ENCODE measurements at places on chromosomes 13 and 19.
A peak's percentile ranks its signal among the peaks of the same experiment; 100 is the strongest.

DNA sequence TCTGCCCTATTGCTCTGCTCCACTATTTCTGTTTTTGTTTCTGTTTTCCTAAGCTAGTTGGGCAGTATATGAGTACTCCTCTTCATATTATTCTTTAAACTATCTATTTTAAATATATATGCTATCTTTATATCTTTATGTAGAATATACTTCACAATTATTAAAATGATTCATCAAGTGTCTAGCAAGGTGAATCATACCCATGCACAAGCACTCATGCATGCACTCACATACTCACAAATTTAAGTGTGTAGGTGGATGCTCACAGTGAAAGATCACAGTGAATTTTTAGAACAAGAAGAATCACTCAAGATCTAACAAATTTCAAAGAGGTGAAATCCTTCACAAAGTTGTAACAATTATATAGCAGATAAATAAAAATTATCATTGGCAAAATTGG, 435.6 kb upstream of the SLITRK5 start:
- no peak for DNase-seq

DNA sequence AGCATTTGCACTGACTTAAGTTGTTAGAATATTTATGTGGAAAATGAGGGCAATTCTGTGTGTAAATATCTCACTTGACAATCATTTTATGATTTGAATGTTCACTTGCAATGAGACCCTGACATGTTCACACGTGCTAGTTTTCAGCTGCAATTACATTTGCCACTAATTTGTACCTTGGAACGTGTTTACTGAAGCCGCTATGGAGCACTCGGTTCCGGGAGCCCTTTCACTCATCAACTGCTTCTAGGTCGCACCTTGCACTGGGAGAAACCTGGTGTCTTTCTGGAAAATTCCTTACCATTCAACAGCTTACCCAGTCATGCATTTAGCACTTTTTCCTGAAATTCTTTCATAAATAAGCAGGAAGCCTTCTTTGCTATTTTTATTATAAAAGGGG, 229.6 kb downstream of the ZIC5 start:
- DNase-seq: no peak

DNA sequence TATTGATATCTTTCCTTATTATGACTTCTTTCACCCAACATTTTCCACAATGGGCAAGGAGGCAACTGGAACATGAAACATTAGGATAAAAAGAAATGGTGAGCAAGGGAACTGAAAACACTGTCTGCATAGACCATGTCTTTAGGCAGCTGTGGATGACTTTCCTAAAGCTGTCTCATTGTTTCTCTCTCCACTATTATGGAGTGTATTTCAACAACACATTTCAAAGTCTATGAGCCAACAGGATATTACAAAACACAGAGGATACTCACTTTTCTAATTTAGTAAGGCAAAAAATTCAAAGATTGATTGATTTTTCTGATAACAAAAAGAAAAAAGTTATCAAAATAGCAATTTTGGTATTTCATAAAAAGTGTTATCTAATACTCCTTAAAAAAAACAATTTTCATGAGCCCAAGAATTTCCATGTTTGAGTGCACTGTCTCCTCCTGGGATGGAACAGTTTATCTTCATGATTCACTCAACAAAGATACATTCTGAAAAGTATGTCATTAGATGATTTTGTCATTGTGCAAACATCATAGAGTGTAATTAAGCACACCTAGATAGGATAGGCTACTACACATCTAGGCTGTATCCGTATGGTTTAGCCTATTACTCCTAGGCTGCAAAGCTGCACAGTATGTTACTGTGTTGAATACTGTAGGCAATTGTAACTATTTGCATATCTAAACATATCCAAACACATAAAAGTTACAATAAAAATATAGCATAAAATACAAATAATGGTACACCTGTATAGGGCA, 1568.4 kb downstream of the SLITRK5 start:
- no peak for DNase-seq

- no peak for DNase-seq
These were observed 164.7 kb downstream of the KCNRG start for GRCh38 chr13:50179977-50180376.

GRCh38 chr19:18749362-18750231, 41.5 kb downstream of the COMP start:
- no peak for DNase-seq

- DNase-seq: no peak
These were observed 9.4 kb downstream of the ARGLU1 start for GRCh38 chr13:106558527-106558926.

GRCh38 chr19:49103331-49104085, 10.7 kb upstream of the LIN7B start:
- no peak for DNase-seq

GRCh38 chr13:37385956-37386670, 212.5 kb downstream of the POSTN start:
- DNase-seq: no peak

DNA sequence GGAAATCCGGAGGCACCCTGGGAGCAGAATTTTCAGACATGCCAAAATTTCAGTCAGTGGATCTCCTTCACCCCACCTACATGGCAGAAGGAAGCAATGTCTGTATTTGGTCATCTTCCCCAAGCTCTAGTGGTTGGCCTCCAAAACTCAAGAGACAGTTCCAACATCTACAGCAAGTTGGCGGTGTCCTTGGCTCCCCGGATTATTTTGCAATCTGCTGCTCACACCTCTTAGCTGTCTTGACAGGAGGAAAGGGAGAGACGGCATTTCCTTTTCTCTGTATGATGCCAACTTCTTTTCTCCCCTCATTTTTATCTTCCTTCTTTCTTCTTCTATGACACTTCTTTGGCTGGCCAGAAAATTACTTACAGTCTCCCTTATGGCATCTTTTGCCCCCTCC, 159.9 kb downstream of the SUCLA2 start:
- no peak for DNase-seq

- DNase-seq: no peak
These were observed 16.1 kb upstream of the ABCC4 start for GRCh38 chr13:95317039-95317989.

- DNase-seq: no peak
These were observed 38.6 kb downstream of the LYL1 start for GRCh38 chr19:13064092-13064489.

DNA sequence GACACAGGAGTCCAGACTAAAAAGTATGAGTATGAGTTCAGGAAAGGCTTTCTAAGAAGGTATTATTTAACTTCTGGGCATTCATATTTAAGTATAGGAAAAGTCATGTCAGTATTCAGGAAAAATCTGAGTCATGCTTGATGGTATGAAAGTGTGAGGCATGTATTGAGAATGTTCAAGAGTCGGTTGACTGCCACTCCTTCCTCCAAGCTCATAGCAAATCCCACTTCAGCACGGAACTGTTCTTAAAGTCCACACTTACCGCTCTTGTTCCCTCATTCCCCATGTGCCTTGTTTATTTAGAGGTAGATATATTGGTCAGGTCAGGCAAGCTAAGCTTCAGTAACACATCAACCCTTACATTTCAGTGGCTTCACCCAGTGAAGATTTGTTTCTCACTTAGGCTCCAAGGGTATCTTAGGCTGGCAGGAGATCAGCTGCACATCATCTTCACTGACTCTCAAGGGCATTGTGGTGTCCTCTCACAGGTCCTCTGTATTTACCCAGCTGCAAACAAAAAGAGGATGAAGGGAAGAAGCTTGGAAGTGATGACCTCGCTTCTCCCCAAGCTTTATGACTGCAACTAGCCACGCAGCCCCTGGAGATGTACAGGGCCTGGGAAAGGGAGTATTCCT, 1189.2 kb downstream of the EFNB2 start:
- DNase-seq: no peak

DNA sequence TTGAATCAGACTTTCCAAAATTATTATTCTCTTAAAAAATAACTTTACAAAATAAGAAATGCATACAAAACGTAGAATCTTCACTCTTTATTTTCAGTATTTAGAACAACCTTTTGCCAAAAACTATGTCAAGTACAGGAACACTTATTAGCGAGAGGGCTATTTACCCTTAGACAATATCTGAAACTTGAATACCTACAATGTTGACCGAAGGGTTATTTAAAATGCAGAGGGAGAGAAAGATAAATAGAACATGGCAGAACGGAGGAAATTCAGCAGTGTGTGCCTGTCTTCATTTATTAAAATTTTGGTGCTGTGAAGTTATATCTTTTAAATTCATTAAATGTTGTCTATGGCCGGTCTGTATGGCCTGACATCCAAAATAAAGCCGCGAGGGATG, 198.8 kb downstream of the EFNB2 start:
- no peak for DNase-seq

GRCh38 chr19:3687774-3688706, 12.2 kb downstream of the PIP5K1C start:
- peak; percentile 30 for DNase-seq

DNA sequence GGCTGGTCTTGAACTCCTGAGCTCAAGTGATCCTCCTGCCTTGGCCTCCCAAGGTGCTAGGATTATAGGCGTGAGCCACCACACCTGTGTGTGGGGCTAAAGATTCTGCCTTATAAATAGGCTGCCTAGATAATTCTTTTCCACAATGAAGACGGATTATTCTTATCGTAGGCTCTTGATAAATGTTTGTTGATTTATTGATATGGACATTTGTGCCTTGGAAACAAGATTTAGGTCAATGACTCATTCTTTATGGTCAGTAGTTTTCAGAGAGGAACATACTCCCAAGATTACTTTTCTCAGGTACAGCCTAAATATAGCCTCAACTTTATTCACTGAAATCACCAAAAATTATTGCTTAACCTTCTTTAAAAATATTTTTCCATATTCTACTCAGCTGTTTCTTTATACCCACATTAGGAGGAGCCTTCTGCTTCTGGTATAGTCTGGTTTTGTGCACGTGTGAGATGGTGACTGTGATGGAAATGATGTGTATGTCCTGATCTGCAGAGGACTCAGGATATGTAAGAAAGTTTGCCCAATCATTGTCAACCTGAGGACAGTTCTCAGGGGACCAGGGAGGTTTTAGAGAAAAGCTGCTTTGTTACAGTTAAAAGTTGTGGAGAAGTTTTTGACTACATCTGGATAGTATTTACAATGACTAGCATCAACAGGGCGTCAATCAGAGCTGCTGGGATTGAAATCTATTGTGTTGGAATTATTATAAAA, 208.9 kb downstream of the DNAJC15 start:
- no peak for DNase-seq

DNA sequence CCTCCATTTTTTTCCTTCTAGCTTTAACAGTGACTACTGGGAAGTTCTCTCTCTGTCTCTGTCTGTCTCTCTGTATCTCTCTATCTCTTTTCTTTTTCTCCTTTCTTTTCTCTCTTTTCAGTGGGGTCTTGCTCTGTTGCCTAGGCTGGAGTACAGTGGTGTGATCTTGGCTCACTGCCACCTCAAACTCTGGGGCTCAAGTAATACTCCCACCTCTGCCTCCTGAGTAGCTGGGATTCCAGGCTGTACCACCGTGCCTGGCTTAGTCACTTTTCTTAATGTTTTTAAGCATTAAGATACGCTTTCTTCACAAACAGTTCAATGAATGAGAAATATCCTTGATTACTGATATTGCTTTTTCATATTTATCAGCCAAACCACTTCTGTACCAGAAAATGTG, 13.1 kb downstream of the PCCA start:
- DNase-seq: no peak

GRCh38 chr13:72537395-72537780, 190.0 kb downstream of the MZT1 start:
- no peak for DNase-seq

DNA sequence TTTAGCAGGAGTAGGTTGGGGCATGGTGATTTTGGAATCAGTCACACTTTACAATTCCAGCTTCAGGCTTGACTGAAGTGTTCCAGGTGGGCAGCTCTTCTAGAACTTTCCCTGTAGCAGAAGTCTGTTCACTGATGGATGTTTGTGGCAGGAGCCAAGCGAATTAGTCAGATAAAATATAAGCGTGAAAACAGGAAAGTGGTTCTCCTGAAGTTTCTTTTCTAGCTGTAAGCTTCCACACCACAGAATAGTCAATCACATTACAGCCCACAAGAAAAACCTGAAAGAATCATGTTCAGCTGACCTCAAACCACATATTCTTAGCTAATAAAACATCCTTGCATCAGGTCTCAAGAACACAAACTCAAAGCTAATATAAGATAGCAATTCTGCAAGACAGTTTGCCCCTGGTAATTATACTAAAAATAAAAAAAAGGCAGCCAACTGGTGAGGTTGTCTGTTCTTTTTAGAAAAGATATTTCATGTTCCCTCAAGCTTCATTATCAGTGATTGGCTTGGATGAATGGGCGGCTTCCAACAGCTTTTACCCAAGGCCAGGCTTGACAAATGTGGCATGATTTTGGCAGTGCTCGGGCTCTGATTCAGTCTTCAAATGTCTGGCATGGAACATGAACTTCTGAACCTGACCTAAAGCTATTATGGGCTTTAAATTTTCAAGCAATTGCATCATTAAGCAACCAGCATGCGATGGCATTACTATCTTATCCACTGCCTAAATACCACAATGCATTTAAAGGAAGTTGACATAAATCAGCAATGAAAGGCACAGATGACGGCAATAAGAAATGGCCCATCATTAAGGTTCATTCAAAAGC, 136.8 kb downstream of the DCLK1 start:
- no peak for DNase-seq

DNA sequence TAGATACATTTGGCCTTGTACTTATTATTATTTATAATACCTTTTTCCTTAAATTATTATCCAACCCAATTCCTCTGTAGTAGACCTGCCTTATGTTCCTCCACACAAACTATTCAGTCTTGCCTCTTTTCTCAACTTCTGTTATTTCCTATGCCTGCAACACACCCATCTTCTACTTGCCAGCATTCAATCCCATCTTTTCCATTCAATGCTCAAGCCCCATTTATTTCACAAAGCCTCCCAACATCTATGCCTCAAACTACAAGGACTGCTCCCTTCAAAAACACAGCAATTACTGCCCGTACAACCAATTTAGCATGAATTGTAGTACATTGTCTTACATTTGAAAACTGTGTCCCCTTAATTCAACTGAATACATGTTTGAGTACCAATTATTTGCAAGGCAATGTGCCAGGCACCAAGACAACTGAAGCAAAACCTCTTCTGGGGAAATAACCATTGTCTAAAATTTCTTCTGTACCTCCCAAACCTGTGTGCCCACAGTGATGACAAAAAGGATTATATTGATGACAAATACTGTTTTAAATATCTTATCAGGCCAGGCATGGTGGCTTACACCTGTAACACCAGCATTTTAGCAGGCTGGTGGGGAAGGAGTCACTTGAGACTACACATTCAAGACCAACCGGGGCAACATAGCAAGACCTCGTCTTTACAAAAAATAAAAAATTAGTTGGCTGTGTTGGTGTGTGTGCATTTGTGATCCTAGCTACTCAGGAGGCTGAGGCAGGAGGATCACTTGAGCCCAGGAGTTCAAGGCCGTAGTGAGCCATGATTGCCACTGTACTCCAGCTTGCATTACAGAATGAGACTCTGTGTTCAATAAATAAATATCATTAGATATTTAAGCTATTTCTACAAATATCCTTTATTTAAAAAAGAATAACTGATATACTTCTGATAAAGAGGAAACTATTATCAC, 35.1 kb downstream of the ELF1 start:
- DNase-seq: no peak

DNA sequence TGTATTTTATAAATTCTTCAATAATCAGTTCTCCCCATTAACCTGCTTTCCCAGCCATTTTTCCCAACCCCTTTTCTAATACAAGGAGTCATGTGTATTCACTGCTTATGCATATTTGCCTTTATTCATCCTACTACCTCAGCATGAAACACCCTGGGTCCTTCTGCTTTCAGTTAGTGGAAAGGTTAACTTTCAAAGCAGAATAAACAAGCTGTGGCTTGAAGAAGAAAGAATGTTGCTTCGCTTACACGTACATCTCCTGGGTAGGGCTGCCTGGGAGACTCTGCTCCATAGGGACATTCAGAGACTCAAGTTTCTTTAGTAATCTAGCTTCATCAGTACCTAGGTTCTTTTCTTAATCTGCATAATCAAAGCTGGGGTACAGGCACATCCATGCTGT, 567.8 kb upstream of the SLC10A2 start:
- DNase-seq: no peak
